ENCODE measurements at places on chromosomes 2 and 18.
A peak's percentile ranks its signal among the peaks of the same experiment; 100 is the strongest.

DNA sequence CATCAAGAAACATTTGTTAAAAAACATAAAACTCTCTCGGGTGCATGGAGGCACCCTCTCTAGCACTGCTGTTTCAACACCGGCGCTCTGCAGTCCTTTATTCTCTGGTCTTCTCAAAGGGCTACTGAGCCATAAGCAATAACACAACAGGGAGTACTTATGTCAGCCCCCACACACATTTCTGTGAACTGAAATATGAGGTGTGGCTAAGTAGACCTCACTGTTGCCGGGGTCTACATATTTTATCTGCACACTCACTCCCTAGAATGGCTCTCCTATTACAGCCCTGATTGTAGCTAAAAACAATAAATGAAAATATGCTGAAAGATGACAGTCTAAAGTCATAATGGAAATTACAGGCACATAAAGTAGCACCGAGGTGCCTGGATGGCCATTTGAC is 235.1 kb downstream of the GRB14 start:
- no peak for DNase-seq

- DNase-seq = no peak
These were observed 448 bp downstream of the YPEL5 start for GRCh38 chr2:30147196-30147714.

DNA sequence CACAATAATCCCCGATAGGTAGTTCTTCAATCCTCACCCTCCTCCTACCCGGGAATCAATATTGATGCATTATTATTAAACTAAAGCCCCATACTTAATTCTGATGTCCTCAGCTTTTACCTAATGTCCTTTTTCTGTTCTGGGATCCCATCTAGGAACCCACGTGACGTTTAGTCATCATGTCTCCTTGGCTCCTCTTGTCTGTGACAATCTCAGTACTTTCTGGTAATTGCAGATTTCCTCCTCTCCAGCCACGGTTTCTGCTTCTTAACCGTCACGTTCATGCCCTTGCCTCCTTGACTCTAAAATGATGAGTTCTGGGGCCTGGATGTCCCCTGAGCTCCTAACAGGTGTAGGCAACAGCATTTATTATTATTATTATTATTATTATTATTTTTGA is 2.9 kb upstream of the DGKD start:
- DNase-seq = no peak

GRCh38 chr2:151730262-151730975 is 3.9 kb downstream of the NEB start:
- DNase-seq = no peak

GRCh38 chr18:35662293-35663062 is 80.9 kb downstream of the GALNT1 start:
- no peak for DNase-seq

DNA sequence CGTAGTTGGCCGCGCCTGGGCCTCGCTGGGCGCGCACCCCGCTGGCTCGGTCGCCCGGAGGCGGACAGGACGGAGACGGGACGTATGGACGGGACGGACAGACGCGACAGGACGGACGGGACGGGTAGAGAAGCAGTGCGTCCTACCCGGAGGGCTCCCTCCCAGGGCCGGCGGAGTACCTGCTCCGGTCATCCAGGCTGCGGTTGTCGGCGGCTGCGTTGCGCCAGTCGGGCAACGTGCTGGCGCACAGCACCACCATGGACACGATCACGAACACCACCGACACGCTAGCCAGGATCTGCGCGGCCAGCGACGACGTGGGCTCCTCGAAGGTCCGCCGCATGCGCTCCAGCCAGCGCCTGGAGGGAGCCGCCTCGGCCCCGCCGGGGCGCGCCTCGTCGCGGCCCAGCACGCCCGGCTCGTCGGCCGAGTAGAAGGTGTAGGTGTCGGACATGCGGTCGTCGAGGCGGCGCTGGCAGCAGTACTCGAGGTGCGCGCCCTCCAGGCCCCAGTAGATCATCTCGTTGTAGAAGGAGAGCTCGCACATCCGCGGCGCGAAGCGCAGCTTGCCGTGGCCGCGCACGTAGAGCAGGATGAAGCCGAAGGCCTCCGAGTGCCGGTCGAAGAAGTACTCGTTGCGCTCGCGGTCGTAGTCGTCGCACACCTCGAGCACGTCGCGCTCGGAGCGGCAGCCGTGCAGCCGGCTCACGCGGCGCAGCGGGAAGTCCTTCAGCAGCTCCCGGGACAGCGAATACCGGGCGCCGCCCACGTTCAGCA is 903 bp downstream of the KCNG3 start:
- DNase-seq = peak; percentile 64

DNA sequence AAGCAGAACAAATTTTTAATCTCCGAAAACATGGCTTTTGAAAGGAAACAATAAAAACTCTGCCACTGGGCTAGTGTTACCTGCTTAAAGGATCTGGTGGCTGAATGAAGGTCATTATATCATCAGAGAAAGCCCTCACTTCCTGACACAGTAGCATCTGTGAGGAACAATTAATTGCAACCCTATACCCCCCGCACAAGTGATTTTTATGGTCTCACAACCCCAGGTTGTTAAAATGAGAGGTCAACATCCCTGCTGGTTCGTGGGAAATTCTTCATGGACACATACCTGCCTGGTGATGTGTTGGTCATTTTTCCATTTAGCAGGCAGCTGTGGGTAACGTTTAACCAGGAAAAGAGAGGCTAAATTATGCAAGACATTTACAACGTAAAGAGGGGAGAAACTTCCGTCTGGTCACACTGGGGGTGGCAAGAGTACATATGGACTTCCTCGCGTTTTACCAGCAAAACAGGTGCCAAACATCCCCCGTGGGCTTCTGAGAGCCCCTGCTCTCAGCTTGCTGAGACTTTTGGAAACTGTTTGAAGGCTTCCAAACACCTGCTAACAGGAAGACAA is 29.2 kb downstream of the NIFK start:
- DNase-seq = no peak

DNA sequence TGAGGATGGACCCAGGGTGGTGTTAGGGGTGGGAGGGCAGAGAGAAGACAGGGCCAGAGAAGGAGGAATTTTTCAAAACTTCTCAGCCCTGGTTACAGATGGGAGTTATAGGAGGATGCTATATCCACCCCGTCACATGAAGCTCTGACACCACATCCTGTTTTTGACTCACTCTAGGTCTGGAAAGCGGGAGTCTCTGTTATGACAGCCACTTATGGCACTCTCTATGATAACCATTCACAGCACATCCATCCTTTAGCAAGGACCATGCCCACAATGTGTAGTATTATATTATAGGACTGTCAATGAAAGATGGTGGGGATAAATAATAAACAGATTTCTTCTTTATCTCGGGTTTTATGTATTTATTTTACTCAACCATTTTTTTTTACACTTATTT is 461.2 kb downstream of the CDH2 start:
- DNase-seq = no peak

DNA sequence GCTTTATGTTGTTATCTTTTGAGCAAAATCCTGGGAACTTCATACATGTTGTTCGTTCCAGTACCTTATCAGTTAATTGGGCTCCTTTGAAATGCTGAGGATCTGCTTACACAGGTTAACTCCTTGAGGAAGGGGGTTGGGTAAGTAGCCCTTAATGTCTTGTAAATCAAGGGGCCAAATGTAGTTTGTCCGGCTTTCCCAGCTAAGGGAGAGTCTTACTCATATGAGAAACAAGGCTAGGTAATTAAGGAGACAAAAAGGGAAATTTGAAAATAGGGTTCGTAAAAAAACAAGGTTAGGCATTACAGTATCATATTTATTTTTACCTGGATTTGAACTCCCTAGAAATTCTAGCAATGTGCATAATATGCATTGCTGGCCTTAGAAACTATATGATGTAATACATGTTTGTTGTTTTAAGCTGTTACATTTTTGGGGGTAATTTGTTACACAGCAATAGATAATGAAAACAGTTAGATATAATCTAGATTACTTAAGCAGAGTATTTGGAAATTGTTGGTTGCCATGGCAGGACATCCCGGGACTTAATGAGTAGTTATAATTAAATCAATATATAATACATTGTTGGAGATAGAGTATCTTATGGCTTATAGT is 30.9 kb upstream of the RNF149 start:
- no peak for DNase-seq

DNA sequence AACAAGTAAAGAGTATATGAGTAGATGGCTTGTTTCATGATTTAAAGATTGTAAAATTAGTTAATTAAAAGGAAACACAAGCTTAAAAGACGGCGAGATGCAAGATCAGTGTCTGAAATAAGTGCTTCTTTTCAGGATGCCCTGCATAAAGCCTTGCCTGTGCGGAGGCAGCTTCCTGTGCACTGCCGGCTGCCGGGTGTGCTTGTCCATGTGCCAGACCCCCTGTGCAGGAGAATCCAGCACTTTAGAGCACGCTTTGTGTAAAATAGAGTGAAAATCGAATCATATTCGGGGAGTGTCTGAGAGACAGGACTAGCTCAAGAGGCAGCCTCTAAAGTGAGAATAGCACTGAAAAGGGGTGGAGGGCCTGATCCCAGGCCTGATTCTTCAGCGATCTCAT is 154.7 kb downstream of the CHST9 start:
- no peak for DNase-seq

DNA sequence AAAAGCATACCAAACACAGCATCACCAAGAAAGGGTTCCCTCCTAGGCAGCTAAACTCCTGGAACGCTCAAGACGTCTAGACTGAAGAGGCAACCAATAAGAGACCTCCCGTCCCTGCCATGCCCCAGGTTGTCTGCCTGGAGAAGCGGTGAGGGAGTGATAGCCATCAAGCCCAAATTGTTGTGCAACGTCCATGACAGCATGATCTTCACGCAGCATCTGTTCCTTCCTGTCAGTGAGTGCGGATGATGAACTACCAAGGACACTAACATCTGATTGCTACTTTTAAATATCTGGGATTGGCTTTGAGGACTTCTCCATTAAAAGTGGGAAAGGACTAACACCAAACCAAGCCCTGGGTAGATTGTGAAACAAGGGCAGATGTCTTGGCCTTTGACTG is 149.7 kb downstream of the TXNL1 start:
- DNase-seq = no peak

DNA sequence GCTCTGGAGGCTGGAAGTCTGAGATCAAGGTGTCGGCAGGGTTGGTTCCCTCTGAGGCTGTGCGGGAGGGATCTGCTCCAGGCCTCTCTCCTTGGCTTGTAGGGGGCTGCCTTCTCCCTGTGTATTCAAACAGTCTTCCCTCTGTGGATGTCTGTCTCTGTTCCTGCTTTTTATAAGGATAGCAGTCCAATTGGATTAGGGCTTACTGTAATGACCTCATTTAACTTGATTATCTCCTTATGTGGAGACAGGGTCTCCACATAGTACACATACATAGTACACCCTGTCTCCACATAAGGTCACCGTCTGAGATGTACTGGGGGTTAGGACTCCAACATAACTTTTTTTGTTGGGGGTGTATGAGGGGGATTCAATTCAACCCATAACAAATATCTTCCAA is 30.5 kb downstream of the TCF7L1 start:
- DNase-seq = no peak

DNA sequence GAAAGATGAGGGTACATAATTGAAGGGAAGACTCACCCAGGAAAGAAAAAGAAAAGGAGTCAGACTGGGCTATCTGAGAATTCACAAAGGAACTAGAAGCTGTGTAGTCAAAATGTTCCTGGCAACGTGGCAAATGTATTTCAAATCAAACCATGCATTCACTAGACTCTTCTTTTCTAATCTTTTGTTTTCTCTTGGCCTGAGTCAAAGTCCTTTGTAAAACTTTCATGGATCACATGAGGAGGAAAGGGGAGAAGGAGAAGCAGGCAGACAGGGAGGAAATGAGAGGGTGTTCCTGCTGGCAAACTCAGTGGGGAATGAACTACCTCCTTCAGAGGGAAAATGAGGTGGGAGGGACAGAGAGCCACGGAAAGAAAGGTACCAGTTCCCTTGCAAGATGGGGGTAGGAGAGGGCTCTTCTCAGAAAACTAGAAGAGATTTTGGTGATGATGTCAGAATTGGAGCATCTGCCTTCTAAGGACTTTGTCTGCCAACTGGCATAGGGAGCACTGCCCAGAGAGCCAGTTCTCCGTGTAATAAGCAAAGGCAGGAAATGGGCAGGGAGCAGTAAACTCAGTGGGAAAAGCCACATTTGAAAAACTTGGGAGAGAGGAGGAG is 51.4 kb downstream of the SLC8A1 start:
- no peak for DNase-seq

DNA sequence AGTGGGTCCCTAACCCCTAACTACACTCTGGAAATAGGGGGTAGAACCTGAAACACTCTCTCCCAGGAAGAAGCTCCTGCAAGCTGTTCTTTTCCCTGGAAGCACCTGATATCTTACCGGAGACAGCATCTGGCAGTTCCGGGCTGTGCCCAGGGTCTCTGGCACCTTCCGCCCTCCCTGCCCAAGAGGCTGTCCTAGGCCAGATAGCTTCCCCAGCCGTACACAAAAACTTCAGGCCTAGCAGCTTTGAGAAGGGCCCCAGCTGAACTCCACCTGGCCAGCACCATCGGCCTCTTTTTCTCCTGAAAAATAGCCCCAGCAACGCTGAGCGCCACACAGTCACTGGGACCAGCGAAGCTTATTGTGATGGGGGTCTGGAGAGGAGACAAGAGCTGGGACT is 9.7 kb downstream of the OSR1 start:
- DNase-seq = no peak

GRCh38 chr2:234289834-234290590 is 206.9 kb downstream of the ARL4C start:
- DNase-seq = no peak

- no peak for DNase-seq
These were observed 119.5 kb downstream of the LIPG start for GRCh38 chr18:49681387-49681786.

DNA sequence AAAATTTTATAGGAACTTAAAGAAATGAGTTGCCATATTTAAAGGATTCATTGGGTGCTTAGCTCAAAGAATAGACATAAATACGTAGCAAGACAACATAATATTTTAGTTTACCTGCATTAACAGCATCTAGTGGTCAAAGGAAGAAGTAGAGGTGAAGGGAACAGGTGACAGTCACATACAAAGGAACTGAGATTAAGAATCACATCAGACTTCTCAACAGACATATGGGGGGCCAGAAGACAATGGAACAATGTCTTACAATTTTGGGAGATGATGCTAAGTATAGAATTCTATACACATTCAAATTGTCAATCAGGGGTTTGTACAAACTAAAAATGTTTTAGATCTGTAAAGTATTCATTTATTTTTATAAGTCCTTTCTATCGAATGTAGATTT is 38.6 kb upstream of the CCDC102B start:
- no peak for DNase-seq

DNA sequence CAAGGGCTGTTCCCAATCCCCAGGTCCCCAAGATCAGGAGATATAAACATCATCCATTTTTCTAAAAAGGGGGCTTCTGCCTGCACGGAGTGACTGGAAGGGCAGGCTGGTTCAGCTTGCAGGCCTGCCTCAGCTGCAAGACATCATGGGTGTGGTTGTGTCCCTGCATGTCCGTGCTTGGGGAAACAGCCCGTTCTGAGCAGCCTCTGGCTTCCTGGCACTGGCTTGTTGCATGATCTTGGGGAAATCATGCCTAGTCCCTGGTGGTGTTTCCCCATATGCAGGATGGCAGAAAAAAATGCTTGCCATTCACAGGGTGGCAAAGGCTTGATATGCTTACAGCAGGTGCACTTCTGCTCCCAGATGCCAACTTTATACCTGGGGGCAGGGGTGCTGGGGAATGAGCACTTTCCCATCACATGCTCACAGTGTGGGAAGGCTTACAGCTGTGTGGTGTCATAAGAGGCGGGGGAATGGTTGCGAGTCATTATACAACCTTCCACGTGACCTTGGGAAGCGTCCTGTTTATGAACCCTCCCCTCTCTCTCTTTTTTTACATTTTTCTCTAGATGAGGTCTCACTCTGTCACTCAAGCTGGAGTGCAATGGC is 7.2 kb downstream of the PCARE start:
- DNase-seq = no peak

Measured in left forelimb (tissue), 1 donor.